ENCODE measurements at places on chromosomes 7 and 10. TPM values are rescaled to one million over a fixed set of nuclear protein-coding genes. Genes with fewer than 3 reads are reported as not detected.

PTPN20 gene
- not detected for total RNA-seq

ESYT2 gene
- total RNA-seq = 33.4 TPM

PIP gene
- not detected for total RNA-seq

DDX56 gene
- 67.5 TPM for total RNA-seq

DOCK4 gene
- 9.6 TPM for total RNA-seq

TRPV6 gene
- not detected for total RNA-seq

DNA sequence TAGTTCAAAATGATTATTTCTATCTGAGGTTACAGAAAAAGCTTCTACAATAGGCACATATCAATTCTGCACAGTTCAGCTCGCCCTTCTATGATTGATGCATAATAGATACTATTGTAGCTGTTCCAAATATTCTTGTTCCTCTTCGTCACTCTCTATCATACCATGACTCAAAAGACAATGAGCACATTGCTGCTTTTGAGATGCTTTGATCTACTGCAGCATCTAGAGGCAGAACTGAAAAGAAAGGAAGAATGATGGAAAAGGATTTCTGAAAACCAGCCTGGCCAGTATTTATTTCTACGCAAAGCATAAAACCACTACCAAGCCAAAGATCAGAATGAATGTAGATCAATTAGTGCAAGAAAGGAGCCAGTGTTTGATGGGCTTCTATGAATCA is 59.3 kb upstream of the PLXDC2 start:
- DNase-seq = no peak

DNA sequence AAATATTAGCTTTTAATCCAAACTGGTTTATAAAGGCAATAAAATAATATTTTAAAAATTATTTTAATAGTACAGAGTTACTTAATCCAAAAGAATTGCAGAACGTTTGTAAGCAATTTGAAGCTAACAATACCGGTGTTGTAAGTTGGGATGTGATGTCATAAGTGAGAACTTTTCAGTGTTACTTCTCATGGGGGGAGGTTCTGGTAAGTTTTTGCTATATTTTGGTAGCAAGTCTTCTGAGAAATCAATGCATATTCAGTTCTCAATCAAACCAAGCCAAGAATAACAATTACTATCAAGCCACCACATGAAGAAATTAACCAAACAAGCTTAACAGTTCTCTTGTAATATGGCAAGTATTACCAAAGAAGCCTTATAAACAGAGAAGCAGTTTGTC is 147.1 kb upstream of the ASAH2 start:
- DNase-seq = no peak

DNA sequence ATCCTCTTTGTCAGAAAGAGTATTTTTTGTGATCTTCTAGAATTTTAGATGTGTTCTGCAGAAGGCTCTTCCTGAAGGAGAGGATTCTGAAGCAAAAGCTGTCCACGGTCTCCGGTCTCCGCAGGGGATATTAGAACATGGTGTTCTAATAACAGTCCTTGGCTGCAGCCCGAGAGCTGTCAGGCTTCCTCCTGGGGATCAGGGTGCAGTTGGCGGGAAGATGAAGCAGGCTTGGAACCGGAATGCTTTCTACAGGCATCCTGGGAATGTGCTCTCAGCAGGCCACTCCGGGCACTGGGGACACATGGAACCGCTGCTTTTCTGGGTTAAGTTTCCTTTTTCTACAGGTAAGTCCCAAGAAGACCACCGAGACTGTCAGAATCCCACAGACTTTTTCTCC is 118.6 kb upstream of the PARD3 start:
- peak; percentile 16 for DNase-seq

DNA sequence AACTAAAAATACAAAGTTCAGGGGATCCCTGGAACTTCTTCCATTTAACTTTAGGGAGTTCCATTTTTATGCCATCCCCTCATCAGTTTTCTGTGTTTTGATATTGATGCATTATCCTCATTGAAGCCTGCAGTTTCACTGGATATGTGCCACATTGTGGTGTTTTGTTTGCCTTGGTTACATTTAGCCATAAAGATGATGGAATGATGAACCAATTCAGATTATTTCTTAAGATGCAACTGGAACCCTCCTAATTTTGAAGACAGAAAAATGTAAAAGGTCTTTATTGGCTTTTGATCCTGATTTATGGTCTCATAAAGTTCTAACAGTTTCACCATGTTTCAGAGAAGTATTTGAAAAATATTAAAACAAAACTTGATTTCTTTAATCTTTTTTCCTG is 314.2 kb upstream of the KLF6 start:
- no peak for DNase-seq

DNA sequence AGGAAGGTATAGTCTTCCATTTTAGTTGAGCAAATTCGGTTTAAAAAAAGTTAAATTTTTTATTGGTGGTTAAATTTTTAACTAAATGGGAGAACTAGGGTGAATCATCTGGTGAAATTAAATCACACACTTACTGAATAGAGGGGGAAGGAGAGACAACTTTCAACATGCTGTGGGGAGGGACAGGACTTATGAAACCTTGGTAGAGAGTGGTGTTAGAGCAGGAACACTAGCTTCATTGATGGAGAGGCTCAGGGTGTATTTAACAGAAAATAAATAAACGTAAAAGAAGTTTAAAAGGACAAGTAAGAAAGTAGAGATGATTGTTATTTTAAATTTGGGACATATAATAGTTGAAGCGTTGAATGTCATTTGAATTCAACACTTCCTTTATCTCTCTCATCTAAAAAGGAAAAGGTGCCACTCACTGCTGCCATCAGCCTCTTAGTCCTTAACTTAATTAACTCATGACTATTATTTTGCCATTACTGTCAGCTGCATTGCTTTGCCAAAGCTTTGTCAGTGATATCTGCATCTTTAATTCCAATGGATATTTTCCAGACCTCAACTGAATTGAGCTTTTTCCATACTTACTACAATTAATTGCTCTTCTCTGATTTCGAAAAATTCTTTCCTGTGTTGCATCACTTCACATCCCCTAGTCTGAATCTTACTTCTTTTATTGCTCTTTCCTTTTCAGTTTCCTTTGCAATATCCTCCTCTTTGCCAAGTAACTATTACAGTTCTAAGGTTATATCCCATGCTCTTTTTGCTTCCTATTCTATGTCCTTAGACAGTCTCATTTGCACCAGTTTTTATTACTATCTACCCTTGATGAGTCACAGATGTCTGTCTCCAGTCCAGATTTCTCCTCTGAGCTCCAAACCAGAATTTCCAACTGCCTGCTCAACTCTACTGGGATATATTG is 71.7 kb downstream of the GNAT3 start:
- no peak for DNase-seq

GRCh38 chr7:121376979-121377378 is 19.1 kb downstream of the FAM3C start:
- no peak for DNase-seq

DNA sequence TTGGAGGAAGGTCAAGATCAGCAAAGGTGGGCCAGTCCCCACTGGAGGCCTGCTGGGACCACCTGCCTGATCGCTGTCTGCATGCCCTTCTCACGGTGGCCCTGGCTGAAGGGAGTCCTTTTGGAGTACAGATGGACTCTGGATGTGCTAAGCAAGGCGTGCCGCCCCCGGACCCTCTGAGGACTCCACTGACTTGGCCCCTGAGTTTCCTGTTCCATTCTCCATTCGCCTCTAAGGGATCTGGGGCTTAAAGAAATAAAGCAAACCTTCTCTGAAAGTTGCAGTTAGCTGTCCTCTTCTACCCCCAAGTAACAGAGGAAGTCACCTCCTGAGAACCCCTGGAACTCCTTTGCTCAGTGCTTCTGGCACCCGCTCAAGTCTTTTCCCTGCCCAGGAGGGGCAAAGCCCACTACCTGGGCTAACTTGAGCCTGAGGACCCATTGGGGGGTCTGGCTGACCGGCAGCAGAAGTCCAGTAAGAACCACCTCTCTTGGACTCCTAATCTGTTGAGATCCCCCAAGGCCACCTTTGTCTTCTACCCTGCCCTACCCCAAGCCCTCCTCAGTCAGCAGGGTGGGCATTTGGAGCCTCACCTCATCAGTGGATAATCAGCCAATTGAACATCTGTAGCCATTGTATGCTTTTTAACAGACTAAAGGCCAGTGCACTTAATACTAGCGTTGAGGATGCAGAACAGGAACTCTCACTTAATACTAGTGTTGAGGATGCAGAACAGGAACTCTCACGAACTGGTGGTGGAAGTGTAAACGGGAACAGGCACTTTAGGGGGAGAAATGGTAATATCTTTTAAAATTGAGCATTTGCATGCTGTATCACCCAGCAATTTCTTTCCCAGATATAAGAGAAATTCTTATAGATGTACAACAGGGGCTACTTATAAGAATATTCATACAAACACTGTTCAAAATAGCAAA is 2.2 kb downstream of the TBATA start:
- no peak for DNase-seq

DNA sequence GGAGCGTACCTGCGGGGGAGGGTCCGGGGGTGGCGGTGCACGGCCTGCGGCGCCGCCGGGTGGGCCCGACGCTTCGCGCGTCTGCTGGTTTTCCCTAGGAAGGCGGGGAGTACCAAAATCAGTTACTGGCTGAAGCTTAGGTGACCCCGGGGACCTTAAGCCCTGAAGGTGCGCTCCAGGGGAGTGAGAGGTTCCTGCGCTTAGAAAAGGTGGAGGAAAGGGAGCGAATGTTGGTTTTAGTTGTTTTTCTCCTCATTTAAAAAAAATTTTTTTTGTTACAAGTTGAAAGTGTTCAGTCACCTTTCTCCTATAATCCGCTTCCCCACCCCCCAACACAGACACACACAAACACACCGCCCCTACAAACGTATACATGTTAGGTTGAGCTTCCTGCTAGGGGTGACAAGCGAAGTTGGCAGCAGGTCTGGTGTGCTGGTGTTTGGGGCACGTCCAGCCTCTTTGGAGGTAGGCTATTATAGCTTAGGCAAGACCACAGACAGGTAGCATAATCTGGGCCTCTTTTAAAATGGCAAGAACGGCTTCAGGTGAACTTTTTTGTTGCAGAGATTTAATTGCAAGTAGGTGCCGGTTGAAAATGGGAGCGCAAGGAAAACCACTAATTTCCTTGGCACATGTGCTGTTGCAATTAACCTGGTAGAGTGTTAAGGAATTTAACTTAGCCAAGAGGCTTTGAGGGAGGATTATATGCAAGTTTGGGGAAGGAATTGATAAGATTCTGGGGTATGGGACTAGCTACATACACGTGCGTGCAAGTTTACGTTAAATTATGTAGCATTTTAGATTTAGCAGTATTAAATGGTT is 945 bp downstream of the ADD3 start:
- peak; percentile 21 for DNase-seq

DNA sequence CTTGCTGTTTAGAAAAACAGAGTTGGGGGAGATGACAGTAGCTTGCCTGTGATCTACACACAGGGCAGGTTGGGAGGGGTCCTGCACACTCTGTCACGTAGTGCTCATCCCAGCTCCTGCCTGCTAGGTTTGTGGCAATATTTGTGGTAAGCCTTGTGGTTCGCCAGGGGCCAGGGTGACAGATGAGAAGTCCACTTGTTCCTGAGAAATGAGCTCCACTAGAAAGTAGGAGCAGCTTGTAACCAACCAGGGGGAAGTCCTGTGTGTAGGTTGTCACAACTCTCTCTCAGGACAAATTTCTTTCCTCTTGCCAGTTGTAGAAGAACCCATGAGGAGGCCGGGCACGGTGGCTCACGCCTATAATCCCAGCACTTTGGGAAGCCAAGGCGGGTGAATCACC is 147.0 kb downstream of the TCF7L2 start:
- no peak for DNase-seq

DNA sequence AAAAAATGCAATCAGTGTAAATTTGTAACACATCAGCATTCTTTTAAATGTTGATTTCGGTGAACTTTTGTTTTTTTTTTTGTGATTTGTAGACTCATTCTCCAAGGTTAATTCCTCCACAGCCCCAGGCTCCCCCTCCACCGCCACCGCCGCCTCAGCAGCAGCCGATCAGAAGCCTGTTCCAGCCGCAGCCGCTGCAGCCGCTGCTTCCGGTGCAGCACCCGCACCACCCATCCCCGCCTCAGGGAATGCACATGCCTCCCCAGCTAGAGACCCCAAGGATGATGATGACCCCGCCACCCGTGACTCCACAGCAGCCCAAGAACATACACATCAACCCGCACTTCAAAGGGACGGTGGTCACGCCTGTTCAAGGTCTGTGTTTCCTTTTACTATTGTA is 66.6 kb downstream of the RBM33 start:
- DNase-seq = no peak

GRCh38 chr10:68153473-68154210 is 44.4 kb downstream of the MYPN start:
- no peak for DNase-seq

DNA sequence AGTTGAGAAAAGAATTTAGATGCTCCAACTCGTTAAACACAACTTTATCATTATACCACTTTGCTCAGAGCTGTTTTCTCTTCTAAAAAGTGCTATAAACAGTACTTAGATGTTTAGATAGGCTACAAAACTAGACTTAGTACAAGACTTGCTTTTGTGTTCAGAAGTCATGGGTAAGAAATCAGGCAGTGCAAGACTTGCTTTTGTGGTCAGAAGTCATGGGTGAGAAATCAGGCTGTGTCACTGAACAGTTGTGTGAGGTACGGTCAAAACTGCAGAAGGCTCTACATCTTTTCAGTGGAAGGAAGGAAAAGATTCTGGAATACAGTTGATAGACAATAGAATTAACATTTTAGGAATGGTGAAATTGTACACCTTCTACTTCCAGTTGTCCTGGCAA is 239.7 kb downstream of the DNAJB9 start:
- no peak for DNase-seq

DNA sequence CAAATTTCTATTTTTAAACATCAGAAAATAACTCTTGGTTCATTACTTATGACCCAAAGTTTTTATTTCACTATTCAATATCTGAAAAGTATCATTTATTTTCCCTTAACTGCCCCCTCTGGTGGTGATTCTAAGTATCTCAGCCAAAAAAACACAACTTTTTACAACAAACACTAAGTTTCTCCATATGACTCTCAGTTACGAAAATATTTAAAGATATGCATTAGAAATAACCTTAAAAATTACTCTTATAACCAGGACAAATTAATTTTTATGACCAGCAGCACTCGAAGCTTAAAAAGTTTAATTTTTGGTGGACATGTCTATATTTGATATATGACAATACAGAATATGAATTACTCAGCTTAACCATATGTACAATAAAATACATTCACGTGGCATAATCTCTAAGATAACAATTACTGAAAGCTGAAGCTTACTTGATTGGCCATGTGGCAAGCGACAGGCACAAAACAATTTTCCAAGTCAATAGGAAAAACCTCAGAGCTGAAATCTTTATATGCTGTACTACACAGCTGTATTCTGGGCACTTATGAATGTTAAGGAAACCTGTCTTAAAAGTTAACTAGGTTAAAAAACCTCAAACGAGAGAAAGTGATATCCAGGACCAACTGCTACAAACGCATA is 2.3 kb downstream of the HNRNPA2B1 start:
- peak; percentile 30 for DNase-seq

GRCh38 chr7:2480070-2480408 is 3.8 kb upstream of the GRIFIN start:
- DNase-seq = no peak

DNA sequence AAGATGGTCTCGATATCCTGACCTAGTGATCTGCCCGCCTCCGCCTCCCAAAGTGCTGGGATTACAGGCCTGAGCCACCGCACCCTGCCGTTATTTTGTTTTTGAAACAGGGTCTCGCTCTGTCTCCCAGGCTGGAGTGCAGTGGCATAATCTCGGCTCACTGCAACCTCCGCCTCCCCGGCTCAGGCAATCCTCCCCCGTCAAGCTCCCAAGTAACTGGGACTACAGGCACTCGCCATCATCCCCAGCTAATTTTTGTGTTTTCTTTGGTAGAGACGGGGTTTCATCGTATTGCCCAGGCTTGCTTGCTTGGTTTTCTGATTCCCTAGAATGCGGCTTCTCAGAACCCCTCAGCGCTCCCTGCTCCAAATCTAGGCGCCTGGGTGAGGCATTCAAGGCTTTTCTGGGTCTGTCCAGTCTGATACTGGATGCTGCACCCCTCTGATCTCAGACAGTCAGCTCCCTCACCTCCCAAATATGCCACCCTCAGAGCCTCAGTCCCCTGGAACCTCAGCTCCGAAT is 1.3 kb downstream of the TFR2 start:
- DNase-seq = peak; percentile 27

All from neural progenitor cell (in vitro differentiated cells).